ENCODE measurements at places on chromosomes 1 and 21.
A peak's percentile ranks its signal among the peaks of the same experiment; 100 is the strongest.

GRCh38 chr21:15772654-15773053 lies 42.9 kb downstream of the USP25 start:
- no peak for DNase-seq

GRCh38 chr1:89688607-89689006 lies 55.7 kb downstream of the LRRC8C start:
- no peak for DNase-seq

- no peak for DNase-seq
Observed at GRCh38 chr1:241990040-241990439, 8.9 kb downstream of the MAP1LC3C start.

DNA sequence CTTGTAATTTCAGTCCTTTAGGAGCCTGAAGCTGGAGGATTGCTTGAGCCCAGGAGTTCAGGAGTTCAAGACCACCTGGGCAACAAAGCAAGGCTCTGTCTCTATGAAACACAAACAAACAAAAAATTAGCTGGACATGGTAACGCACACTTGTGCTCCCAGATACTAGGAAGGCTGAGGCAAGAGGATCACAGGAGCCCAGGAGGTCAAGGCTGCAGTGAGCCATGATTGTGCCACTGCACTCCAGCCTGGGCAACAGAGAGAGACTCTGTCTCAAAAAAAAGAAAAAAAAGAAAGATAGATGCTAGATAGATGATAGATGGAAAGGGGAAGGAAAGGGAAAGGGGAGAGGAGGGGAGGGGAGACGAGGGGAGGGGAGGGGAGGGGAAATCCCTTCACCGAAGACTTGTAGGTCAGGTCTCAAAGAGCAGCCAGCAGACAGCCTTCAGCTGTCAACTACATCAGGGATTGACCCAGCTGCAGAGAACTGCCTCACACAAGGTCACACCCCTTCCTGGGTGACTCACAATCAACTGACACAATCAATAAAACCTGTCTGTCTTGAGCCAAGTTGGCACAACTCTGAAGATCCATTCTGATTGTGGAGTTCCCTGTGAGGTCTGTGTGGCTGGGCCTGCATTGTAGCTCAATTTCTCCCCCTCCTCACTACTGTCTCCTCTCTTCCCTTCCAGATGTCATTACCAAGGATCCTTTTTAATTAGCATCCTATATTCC lies 200.6 kb downstream of the RGS7 start:
- peak; percentile 63 for DNase-seq

DNA sequence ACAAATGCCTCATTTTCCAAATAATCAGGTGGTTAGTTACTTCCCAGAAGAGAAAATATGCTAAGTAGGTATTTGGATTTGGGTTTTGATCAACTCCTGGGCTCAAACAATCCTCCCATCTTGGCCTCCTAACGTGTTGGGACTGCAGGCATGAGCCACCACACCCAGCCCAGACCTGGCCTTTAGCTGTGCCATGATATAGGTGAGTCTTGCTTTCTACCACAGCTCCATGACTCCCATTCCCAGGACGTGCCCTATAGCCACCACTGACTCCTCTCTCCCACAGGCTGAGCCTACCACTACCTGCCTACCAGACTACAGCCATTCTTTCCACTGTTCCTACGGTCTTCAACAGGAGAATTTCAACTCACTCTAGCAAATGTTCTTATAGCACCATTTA lies 1.8 kb upstream of the SLC1A7 start:
- DNase-seq: no peak

DNA sequence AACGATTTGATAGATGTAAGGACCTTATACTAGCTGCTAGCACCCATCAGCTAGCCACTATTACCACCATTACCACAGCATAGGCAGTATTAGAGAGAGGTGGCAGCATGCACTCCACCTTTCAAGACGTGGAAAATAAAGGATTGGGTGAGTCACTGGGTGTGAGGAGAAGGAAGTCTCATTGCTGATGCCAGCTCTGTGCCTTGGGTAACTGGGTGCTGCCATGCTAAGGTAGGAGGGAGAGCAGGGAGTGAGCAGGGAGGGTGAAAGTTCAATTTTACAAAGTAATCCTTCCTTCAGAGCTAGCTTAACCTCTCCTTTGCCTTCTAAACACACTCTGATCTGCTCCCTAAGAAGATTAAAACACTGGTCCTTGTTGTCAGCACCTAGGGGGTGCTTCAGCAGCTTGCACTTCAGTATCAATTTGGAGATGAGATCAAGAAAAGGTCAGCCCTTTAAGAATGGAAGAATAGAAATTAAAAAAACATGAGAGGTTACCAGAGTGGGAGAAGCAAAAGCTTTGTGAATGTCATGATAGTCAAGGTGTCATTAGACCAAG lies 1.8 kb upstream of the LIN9 start:
- peak; percentile 21 for DNase-seq
